Astrocyte (in vitro differentiated cells and primary cell): ENCODE measurements at places on chromosomes 6 and 20. TPM values are rescaled to one million over a fixed set of nuclear protein-coding genes. Genes with fewer than 3 reads are reported as not detected.
A peak's percentile ranks its signal among the peaks of the same experiment; 100 is the strongest.

TMC2 gene
- total RNA-seq: not detected in 2 replicates

PACRG gene
- 0.72 TPM in 1 of 2 replicates, not detected in the other for total RNA-seq

RREB1 gene
- 37.2 and 41.8 TPM in 2 replicates for total RNA-seq

ROS1 gene
- not detected in 2 replicates for total RNA-seq

TNFRSF6B gene
- 2.0 and 2.8 TPM in 2 replicates for total RNA-seq

NKAIN2 gene
- 0.07 TPM in 1 of 2 replicates, not detected in the other for total RNA-seq

TINAG gene
- not detected in 2 replicates for total RNA-seq

THBD gene
- total RNA-seq: 14.2 and 22.7 TPM in 2 replicates

DNA sequence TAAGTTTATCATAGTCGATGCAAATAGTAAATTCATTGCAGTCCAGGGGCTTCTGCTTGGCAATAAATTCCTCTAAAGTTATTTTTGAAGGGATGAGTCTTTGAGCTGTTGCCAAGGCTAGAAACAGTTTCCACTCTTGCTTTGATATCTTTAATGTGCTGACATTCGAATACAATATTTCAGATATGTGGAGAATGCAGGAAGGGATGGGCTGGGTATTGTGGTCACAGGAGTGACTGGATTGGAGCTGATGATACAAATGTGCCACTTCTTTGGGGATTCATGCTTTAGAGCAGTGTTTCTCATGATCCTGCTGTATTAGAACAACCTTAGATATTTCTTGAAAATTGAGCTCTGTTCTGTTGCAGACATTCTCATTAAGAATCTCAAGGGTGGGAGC lies 139.0 kb downstream of the PRDM13 start:
- DNase-seq: peak; percentile 18

GRCh38 chr6:30002871-30003270 lies 58.2 kb upstream of the POLR1H start:
- peak; percentile 4 for DNase-seq

GRCh38 chr6:133504761-133505160 lies 263.6 kb downstream of the EYA4 start:
- peak; percentile 25 for DNase-seq

DNA sequence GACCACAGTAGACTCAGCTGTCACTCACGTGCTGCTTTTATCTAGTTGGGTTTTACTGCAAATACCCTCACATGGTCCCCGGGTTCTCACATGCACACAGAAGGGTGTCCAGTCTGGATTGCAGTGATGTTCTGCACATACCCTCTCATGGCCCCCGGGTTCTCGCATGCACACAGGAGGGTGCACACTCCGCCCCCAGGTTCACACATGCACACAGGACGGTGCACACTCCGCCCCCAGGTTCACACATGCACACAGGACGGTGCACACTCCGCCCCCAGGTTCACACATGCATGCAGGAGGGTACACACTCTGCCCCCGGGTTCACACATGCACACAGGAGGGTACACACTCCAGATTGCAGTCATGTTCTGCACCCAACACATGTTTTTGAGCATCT lies 224.3 kb downstream of the ERMARD start:
- no peak for DNase-seq

DNA sequence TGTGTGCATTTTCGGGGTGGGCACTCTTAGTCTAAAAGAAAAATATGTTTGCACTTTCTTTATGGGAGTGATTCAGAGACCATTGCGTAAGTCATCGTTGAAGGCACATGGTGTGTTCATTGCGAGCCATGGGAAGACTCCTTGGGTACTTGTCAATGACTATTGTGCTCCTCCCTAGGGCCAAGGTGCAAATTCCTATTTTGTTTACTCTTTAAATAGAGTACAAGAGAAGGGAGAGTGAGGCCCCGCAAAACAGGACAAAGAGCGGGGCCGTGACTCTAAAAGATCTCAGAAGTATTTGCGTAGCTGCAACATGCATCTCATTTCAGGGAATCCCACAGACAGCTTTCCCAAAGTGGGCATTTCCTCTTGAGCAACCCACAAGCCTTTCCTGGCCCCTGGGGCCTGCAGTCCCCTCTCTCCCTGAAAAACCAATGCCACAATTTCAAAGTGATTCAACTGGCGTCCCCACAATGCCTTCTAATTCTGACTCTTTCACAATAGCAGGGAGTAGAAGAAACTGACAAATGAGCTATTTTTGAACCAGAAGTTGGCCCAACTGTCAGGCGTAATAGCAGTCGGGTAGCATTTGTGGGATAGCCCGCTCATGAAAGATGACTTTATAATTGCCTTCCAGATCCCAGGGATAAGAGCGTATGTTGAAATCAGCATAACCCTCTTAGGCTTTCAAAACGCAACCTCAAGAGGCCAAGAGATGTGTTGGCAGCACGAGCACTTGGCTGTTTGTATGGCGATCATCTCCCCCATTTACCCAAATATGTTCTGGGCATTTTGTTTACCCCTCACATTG lies 277.9 kb upstream of the BMP2 start:
- DNase-seq: peak; percentile 73

GRCh38 chr6:82066991-82067411 lies 180.5 kb downstream of the IBTK start:
- DNase-seq: no peak

DNA sequence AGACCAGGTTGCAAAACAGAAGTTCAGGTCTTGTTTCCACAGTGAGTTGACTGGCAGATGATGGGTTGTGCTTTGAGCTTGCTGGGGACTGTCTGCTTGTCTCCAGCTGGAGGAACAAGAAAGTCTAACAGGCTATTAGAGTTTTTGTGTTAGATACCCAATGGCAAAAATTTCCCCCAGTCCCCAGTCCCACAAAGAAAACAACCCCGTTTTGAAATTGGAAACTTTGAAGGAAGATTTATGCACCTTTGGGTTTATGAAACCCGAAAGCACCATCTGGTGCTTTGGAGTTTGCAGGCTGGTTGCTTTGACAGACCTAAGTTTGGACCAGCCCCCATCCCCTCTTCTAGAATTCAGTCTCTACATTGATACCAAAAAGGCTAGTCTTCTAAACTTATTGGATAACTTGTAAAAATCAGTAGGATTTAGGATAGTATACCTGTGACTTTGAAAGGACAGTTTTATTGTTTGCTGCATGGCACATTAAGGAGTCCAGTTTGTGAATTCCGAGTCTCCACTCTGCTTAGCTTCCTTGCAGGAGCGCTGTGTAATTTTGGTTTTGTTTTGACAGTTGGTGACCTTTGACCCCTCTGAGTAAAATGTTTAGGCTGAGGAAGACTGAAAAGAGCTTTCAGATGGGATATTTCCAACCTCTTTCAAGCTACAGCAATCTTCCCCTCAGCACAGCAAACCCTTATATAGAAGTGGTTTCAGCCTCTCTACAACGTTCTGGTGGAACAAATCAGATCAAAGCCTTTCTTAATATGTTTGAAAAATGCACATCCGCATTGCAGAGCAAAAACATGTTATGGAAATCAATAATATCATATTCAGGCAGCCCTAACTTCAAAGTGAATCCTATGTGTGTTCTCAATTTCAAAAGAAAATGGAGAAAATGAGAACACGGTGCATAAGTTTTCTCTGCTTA lies 25.5 kb upstream of the PRL start:
- no peak for DNase-seq

GRCh38 chr6:44697327-44697726 lies 309.8 kb downstream of the CDC5L start:
- DNase-seq: no peak

DNA sequence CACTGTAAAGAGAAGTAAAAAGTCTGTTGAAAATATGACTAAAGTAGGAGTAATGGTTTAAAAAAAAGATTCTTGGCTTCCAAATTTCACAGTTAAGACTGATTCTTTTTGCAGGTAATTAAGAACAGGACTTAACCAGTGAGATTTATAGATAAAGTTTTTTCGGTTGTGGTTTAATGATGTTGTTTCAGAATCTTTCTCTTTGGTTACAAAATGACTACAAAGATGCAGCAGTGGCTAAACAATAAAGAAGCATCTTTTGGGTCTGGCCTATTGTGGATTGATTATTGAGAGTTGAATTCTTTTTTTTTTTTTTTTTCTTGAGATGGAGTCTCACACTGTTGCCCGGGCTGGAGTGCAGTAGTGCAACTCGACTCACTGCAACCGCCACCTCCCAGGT lies 109.7 kb downstream of the AKAP7 start:
- no peak for DNase-seq

- DNase-seq: no peak
These were observed 30.5 kb downstream of the PLN start for GRCh38 chr6:118578617-118579016.
